ENCODE measurements at places on chromosomes 5 and 9.
A peak's percentile ranks its signal among the peaks of the same experiment; 100 is the strongest.

- no peak for DNase-seq
Measured at GRCh38 chr5:14112998-14113652, 30.0 kb upstream of the TRIO start.

DNA sequence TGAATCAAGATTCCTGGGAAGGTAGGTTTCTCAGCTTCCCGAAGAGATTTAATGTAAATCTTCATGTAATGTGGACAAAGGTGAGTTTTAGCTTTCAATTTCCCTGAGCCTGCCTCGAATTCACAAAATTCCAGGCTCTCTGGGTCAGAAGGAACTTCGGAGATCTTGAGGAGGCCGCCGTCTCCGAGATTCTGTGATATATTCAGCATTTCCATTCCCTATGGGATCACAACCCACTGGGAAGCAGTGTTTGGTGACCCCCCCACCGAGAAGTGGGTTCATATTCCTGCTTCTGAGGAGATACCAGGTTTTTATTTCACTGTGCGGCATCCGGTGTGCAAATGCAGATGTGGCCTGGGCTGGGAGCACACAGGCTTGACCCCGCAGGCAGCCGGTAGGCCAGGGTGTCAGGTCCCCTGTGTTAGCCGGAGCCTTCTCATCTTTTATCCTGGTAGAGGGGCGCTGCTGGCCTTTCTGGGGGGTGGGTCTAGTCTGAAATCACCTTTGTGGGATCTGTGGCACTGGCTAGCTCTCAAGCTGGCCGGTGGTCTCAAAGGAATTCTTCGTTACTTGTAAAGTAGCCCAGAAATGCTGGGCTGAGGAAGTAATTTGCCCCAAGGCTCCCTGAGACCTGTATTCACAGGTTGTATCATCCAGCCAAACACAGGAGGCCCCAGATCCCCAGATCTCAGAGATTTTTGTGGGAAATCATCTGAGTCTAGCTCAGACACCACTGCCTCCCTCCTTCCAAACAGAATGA is 1.4 kb downstream of the PLEKHG4B start:
- no peak for DNase-seq

- peak; percentile 66 for DNase-seq
Measured at GRCh38 chr9:22452415-22453010, 5.9 kb downstream of the DMRTA1 start.

DNA sequence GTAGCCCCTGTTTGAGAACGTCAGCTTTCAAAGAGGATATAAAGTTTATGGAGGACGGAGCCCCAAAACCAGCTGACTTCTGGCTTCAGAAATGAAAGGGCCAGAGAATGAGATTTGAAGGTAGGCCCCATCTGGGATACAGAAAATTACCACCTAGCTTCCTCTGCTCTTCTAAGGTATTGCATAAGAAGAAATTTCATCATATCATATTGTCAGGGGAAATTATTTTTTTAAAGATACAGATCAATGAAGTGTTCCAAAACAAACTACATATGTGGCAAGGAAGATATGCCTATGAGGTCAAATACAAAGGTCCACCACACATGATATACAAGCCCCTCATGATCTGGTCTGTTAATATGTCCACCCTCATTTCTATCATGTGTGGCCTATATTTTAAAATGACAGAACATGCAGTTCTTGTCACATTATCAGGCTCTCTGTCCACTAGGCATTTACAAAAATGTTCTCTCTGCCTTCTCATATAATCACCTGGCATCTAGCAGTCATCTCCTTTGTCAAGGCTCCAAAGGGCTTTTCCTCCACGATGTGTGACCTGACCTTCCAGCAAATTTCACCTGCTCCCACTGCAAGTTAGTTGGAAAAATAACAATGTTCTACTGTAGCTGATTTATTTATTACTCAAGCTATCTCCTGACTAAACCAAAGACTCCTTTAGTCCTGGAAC is 83.1 kb downstream of the DPYSL3 start:
- no peak for DNase-seq

GRCh38 chr5:133273661-133274596 is 222.1 kb downstream of the HSPA4 start:
- DNase-seq: peak; percentile 60

DNA sequence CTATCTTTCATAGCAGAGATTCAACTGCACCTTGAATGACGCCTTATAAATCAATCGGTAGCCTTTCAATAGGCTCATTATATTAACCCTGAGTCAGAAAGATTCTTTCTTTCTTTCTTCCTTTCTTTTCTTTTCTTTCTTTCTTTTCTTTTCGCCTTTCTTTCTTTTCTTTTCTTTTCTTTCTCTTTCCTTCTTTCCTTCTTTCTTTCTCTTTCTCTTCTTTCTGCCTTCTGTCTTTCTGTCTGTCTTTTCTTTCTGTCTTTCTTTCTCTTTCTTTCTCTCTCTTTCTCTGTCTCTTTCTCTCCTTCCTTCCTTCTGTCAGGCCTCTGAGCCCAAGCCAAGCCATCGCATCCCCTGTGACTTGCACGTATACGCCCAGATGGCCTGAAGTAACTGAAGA is 86.0 kb upstream of the CLINT1 start:
- DNase-seq: no peak

DNA sequence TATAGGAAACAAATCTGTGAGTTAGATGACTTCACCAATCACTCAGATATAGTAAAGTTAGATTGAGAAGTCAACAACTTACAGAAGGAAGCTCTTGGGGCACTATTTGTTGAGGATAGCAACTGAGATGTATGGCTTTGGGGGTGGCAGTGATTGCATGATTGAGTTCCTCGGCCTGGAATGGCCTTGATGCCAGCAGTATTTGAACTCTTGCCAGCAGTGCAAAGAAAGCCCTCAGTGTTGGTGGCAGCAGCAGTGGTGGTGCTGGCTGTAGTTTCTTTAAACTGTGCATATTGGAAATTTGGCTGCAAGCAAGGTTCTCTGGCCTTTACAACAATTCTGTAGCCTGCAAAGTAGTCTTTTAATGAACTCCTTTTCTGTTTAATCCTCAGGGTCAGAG is 41.4 kb upstream of the PJA2 start:
- peak; percentile 56 for DNase-seq

- DNase-seq: no peak
Measured at GRCh38 chr5:64632251-64632650, 58.1 kb upstream of the SHISAL2B start.

GRCh38 chr9:128317629-128318028 is 4.6 kb downstream of the TRUB2 start:
- DNase-seq: no peak

DNA sequence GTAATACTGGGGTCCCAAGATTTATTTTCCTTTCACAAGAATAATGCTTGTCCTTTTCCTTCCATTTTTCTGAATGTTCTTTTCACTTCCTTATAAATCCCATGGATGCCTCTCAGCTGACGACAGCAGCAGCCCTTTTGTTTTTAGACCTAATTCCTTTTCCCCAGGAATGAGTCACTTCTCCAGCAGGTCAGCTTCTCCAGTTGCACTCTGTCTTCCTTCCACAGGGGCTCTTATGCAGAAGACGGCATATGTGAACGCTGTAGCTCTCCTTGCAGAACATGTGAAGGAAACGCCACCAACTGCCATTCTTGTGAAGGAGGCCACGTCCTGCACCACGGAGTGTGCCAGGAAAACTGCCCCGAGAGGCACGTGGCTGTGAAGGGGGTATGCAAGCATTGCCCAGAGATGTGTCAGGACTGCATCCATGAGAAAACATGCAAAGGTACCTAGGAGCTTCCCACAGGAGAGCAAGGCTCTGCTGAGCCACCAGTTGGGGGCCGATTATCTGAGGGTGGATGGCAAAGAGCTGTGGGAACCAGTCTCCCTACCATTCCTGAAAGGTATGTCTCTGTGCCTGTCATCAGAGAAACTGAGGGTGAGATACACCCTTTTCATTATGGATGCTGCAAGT is 72.9 kb downstream of the RFK start:
- peak; percentile 92 for DNase-seq

GRCh38 chr9:84759300-84759750 is 89.8 kb downstream of the NTRK2 start:
- no peak for DNase-seq

DNA sequence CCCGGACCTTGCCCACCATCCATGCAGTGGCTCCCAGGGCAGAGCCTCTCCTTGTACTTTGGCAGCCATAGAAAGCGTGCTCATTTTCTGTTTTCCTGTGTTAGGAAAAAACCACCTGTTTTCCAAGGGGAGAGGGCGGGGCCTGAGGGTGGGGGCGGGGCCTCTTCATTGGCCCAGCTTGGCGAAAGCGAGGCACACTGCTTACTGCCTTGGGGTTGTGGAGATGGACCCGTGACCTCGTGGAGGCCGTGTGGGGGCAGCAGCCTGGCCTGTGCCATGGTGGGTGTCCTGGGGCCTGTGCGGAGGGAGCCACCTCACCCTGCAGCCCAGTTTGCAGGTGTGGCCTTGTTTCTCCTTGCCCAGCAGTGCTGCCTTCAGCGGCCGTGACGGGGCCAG is 4.4 kb upstream of the TOR4A start:
- DNase-seq: no peak

DNA sequence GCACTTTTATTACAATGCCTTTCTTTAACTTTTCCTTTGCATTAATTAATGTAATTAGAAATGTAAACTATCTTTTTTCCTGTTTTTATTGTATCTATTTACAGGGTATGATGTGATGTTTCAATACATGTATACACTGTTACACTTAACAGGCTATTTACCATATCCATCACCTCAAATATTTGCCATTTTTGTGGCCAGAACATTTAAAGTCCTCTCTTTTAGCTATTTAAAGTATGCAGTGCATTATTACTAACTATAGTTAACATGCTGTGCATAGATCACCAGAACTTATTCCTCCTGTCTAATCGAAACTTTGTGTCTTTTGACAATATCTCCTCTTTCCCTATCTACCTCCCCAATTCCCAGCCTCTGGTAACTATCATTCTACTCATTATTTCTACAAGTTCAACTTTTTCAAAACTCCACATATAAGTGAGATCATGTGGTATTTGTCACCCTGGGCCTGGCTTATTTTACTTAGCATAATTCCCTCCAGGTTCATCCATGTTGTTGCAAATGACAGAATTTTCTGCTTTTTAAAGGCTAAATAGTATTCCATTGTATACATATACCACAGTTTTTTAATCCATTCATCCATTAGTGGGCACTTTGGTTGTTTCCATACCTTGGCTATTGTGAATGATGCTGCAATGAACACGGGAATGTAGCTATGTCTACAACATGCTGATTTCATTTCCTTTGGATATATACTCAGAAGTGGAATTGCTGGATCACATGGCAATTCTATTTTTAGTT is 32.8 kb downstream of the OR2K2 start:
- DNase-seq: peak; percentile 23

DNA sequence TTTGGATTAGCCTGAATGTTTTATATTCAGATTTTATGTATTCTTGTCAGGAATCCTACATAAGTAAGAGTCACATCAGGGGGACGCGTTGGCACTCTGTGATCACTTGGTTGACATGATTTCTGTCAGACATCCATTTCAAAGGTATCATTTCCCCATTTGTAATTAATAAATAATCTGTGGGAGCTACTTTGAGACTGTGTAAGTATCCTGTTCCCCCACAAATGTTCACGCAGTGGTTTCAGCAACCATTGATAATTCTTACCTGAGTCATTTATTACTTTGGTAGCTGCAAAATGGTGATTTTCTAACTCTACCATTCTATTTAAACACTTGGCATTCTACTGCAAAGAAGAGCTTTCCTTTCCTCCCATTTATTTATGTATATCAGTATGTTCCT is 56.9 kb upstream of the TBC1D2 start:
- no peak for DNase-seq

GRCh38 chr9:116716438-116716837 is 29.3 kb downstream of the TRIM32 start:
- no peak for DNase-seq

- DNase-seq: no peak
Measured at GRCh38 chr5:96870094-96871026, 5.9 kb upstream of the ERAP2 start.

DNA sequence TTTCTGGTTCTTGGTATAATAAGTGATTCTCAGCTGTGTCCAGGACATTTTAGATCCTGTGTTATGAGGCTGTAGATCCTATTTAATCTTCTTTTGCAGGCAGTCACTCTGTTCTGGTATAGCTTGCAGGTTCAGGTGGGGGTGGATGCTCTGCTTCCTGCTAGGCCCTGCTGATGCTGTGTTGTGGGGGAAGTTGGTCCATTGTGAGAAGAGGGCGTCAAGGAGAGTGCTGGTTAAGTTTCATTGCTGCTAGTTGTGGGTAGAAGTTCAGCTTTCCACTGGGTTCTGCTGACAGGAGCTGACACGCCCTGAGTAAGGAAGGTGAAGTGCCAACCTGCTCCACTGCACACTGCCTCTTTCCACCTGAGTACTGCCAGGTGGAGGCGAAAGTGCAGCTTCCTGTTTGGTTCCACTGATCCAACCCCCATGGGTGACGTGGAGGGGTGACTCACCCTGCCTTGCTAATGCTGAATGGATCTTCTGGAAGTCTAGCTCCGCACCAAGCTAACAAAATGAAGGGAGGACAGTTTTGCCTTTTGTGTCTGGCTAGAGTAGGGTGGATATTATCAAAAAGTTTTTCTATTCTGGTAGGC is 16.3 kb downstream of the NMRK1 start:
- DNase-seq: no peak

DNA sequence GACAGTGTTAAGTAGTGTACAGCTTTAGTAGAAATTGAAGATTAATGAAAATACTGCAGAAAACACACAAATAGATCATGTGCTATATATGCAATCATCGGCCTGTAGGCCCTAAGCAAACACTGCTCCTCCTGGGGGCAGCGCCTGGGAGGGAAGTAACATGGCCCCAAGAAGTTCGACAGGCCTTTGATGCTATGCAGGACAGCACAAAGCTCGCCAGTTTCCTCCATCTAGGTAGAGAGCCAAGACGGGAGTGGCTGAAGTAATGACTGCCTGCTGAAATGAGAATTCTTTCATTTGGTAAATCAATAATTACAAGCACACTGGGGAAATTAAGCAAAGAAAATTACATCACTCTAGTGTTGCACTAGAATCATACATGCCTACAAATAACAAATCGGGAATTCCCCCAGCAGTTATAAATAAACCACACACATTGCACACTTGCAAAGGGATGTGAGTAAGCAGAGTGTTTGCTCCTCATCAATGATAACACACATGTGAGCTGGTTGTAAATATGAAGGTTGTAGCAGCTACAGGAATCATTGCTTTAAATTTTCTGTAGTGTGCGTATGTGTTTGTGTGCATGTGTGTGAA is 219.9 kb upstream of the NFIL3 start:
- DNase-seq: no peak

DNA sequence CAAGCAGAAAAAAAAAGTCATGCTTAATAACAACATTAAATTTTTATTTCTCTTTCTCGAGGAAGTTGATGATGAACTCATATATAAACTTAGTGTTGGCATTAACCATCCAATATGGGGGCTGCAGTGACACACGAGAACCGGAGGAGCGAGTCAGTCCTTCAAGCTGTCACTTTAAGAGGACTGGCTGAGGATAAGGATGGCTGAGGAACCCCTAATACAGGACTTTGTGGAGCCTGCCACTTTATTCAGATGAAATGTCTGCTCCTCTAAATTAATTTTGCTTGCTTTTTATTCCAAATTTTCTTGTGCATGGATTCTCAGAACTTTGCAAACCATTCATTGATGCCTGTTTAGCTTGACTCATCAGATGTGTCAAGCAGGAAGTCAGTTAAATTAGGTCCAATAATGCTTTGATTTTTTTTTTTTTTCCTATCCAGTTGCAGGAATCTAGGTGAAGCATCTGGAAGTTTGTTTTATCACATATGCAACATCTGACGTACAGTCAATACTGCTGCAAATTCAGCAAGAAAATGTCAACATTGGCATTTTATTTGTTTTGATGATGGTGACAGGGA is 144.2 kb upstream of the COL5A1 start:
- no peak for DNase-seq

- DNase-seq: no peak
Measured at GRCh38 chr5:142120247-142120935, 11.8 kb downstream of the NDFIP1 start.

GRCh38 chr5:83363111-83363885 is 108.2 kb upstream of the VCAN start:
- DNase-seq: no peak

Measured in astrocyte of the hippocampus (primary cell).